ENCODE measurements at places on chromosomes 4 and X.

GRCh38 chrX:53005327-53005726 is 43.3 kb upstream of the GPR173 start:
- DNase-seq: no peak

DNA sequence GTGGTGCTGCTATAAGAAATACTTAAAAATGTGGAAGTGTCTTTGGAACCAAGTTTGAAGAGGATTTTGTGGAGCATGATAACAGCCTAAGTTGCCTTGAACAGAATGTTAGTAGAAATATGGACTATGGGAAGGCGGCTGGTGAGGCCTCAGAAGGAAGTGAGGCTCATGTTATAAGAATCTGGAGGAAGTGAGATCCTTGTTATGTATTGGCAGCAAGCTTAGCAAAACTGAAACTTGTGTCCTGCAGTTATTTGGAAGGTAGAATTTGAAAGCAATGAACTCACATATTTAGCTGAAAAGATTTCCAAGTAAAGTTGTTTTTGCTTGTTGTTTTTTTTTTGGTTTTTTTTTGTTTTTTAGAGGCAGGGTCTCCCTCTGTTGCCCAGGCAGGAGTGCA is 13.6 kb upstream of the MED14 start:
- no peak for DNase-seq

GRCh38 chr4:14318671-14319070 is 683.6 kb upstream of the CPEB2 start:
- DNase-seq: no peak

DNA sequence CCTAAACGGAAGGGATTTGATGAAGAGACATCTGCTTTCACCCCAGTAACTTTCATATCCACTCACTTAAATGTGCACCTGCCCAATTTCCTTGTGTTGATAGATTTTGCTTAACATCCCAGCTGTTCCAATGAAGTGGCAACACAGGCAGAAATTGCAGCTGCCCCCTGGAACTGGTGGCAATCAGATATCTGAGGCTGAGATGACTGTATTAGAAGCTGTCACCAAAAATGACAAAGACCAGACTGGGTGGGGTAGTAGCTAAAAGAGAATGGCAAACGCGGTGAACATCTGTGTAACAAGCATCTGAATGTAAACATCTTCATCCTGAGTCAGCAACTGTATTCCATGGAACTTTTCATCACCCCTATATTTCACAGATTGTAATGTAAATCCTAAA is 17.1 kb downstream of the GABRA2 start:
- DNase-seq: no peak

GRCh38 chrX:111467896-111468295 is 43.5 kb upstream of the SERTM2 start:
- DNase-seq: no peak

- no peak for DNase-seq
Measured at GRCh38 chrX:128396601-128397000, 344.4 kb upstream of the ACTRT1 start.

DNA sequence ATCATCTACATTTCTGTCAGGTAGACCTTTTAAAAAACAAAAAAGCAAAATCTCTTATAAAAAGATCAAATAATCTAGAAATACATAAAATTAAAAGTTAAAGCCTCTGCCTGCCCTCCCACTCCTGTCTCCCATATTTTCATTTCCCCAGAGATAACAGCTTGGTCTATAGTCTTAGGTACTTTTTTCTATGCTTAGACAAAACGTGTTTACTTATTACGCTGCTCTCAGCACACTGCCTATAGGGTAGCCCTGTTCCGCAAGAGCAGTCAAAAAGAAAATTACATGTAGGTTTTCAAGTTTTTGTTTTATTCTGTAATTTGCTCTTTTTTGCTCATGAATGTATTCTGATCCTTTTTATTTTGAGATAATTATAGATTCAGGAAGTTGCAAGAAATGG is 73.3 kb downstream of the TAF1 start:
- no peak for DNase-seq

DNA sequence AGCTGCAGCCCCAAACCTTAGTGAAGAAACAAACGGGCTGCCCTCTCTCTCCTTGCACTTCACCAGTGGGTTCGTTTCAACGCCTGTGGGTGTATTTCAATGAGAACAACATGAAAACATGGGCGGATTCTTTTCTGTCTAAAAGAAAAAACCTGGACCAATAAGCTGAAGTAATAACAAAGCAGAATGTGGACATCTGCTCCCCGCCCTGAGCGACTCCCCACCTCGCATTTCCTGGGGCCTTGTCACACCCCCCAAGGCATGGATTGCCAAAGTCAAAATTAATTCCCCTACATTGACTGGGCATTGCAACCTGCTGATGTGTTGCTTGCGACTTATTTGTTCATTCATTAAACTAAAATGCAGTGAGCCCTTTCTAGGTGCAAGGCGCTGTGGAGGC is 142.9 kb downstream of the BCOR start:
- no peak for DNase-seq

DNA sequence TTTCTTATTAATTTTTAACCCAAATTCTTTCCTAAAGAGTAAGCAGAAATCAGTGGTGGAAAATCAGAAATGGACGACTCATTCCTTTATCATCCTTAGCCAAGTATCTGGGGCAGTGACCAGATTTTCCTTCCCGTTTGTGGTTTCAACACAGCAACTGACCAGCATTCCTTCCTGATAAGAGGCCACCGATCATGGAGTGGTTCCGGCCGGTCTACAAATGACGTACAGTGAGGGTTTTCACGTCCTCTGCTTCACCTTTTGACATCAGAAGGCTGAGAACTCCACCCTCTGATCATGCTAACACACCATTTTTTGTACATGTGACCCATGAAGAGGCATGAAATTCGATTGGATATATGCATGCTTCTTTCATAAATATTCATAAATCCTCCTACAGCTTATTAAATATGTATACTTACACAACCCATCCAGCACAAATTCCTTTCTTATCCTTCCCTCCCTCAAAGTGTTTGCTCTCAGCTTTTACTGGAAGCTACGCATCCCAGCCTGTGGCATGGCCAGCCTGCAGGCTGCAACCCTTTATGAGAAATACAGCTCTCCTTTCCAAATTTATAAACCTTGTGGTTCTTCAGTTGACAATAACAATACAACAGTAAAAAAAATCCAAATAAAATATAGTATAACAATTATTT is 173.0 kb upstream of the CASK start:
- DNase-seq: no peak

DNA sequence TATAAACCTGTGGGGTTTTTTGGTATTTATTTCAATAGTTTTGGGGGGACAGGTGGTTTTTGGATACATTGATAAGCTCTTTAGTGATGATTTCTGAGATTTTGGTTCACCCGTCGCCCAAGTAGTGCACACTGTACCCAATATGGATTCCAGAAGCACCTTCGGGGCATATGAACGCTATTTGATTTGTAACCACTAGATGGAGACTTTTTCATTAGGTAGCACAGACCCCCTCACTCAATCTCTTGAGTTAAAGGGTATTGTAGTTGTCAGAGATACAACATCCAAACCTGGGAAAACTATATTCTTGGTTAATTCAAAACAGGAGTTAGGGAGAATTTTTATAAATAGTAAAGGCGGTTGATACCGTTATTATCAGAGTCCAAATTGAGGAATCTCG is 79.8 kb downstream of the SPANXN3 start:
- DNase-seq: no peak

DNA sequence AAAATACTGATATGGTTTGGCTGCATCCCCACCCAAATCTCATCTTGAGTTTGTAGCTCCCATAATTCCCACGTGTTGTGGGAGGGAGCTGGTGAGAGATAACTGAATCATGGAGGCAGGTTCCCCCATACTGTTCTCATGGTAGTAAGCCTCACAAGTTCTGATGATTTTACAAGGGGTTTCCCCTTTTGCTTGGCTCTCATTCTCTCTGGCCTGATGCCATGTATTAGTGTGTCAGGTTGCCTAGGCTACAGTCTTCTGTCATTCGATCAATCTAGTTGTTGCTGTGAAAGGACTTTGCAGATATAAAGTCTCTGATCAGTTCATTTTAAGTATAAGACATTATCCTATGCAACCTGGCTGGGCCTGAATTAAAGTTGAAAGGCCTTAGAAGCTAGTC is 209.3 kb upstream of the MAOA start:
- DNase-seq: no peak

DNA sequence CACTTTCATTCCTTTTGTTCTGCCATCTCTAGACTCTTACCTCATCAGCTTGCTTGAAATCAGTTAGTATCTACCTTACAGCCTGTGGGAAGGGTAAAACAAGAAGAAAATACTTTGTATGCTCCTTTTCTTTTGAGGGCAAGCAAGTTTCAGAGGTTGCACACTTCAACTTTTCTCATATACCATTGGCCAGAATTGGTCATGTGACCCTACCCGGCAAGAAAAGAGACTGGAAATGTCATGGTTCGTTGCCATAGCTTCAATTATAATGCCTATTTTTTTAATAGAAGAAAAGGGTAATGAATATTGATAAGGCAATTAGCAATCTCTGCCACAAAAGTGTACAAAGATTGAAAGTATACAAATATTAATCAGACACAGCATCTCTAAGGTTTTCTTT is 346.7 kb upstream of the TACR3 start:
- no peak for DNase-seq

- DNase-seq: no peak
Measured at GRCh38 chr4:106444557-106444956, 76.0 kb upstream of the GIMD1 start.

GRCh38 chrX:24428516-24428915 is 36.6 kb upstream of the PDK3 start:
- DNase-seq: no peak

DNA sequence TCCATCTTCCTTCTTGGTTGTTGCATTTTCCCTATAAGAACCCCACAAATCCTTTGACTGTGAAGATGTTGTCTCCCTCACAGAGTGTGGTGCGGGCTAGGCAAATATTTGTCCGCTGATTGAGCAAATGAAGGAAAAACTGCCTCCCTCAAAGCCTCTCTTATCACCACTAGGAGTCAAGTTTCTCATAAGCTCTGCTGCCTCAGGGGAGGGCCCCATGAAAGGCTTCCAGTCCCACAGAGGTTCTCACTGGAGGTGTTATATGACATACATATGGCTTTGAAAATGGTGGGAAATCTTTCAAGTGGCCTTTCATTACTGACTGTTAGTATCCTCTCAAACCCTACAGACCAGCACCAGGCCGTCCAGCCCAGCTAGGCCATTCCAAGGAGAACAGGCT is 9.3 kb downstream of the VGLL1 start:
- no peak for DNase-seq

DNA sequence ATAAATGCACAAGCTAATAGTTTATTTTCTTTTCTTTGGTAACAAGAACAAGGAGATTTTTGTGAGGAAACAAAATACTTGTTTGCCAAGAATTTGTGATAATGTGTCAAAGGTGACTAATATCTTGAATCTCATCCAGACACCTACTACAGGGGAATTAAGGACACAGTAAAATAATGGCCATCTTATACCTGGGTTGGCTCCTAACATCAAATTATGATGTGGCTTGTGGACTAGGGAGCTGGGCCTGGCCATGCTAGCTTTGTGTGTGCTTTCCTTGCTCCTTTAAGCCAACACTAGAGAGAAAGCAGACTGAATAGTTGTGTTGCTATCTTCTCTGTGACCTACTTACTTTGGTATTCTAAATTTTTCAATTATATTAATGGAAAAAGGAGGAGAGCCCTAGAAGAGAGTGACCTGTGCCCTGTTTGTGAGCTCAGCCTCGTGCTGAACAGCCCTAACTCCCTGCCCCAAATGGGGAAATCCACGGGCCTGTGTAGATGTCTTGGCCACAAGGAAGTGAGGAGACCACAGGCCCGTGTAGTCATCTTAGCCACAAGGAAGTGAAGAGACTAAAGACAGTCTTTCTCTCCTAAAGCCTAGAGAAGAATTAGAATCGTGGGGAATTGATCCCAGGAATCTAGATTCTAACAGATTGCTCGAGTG is 23.3 kb downstream of the ARHGAP24 start:
- DNase-seq: no peak

GRCh38 chr4:6502747-6503465 is 30.5 kb upstream of the PPP2R2C start:
- DNase-seq: no peak

DNA sequence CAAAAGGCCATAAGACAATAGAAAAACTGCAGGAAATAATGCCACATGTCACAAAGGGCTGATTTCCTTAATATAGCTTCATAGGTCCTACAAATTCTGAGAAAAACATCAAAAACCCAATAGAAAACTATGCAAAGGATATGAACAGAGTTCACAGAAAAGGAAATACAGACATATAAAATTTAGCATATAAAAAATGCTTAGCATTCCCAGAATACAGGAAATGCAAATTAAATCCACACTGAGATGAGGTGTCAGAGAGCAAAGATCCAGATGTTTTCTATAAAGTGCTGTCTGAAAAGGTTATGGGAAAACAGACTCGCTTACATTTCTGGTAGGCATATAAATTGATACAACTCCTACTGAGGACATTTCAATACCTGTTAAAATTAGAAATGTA is 33.8 kb downstream of the TXK start:
- no peak for DNase-seq

DNA sequence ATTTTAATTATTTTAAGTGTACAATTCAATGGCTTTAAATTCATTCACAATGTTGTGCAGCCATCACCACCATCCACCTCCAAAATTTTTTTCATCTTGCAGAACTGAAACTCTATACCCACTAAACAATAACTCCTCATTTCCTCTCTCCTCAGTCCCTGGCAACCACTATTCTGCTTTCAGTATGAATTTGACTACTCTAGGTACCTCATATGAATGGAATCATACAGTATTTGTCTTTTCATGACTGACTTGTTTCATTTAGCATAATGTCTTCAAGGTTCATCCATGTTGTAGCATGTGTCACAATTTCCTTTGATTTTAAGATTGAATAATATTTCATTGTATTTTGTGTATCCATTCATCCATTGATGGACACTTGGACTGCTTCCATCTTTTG is 46.9 kb downstream of the KIF4A start:
- no peak for DNase-seq

DNA sequence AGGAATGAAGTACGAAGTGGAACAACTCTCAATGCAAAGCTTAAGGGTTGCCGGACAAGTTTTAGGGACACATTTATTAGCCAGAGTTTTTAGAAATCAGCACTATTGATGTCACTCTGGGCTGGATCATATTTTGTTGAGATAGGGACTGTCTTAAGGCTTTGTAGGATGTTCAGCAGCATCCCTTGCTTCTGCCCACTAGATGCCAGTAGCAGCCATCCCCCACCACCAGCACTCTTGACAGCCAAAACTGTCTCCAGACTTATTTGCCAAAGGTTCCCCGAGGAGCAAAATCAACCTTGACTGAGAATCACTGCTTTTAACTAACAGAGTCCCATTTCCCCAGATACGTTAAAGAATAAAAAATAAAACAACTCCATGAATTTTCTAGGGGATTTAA is 1497.3 kb downstream of the STIM2 start:
- no peak for DNase-seq

DNA sequence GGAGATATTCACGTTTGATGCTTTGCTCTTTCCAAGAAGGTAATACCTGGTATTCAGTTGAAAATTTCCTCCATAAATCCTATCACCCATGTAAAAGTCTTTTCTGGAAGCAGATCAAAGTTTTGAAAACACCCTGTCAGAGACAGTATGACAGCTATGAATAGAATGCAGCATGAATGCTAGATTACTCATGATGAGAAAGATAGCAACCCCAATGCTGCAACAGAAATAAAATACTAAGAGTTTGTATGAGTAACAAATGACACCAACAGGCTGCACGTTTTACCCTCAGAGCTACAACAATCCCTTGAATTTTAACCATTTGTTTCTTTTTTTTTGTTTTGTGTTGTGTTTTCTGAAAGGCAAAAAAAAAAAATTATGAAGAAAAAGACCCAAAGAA is 108.6 kb downstream of the ARHGAP6 start:
- DNase-seq: no peak

Data from activated T-helper 1 cell treated with anti-CD3 and anti-CD28 coated beads, Interleukin-2, amount 50 U/mL, for 16 hours (primary cell).